ENCODE measurements at places on chromosomes 5 and 9.

DNA sequence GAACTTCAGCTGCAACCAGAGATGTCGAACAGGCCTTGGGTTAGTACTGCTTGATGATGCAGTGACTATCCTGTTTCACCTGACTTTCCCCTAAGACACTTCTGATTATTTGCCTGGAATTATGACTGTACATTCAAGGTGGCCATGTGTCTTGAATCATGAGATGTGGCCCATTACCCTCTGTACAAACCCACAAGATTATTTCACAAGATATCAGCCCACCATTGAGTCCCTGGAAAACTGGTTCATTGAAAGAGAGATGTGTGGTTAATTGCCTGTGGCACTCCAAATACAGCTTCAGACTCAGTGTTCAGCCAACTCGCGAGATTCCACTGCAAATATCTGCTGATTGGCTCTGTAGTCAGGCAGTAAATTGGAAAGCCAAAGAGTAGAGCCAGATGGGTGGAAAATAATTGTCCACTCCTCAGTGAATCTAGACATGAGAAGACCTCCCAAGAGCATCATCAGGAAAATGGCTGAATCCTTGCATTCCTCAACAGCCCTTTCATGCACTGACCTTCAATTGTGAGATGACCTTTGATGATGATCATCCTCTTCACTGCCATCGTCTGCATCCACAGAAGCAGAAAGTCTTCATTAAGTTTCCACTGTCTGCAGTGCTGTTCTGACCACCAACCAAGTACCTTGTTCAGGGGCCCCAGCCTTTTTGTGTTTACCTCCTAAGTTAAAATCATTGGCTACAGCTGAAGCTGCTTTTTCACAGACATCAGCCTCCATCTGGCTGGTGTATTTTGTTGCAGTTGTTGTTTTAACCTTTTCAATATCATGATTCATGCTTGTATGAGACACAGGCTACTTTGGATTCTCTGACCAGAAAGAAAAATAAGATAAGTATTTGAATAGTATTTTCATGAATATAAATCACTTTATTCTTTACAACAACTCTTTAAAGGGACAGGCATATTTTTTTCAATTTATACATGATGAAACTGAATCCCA is 75.2 kb downstream of the ESM1 start:
- DNase-seq = no peak

GRCh38 chr9:14693251-14693861 is at the start of gene ZDHHC21:
Gene ZDHHC21, minus strand, starts transcription at chr9:14693432. Its CDS starts 19,092 bp downstream, at chr9:14674340.
- DNase-seq = peak; percentile 83

DNA sequence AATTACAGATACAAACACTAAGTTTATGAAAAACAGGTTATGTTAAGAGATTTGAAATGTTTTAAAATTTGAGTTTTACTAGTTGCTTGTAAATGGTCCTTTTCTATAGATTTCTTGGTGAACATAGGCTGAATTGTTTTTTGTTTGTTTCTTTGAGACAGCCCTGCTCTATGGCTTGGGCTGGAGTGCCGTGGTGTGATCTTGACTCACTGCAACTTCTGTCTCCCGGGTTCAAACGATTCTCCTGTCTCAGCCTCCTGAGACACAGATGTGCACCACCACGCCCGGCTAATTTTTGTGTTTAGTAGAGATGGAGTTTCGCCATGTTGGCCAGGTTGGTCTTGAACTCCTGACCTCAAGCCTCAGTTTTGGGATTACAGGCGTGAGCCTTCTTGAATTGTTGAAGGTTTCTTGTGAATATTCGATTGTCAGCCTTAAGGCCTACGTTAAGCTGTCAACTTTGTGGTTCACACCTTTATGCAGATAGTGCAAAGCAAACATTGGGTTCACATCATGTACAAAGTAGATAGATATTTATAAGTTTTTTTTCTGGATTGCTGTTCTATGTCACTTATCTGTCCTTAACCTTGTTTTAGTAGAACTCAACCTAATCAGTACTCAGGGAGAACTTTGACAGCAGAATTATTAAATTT is 26.2 kb downstream of the UHRF2 start:
- DNase-seq = no peak

- no peak for DNase-seq
These were observed 12.6 kb downstream of the RAPGEF1 start for GRCh38 chr9:131727184-131727759.

GRCh38 chr9:39587844-39588499 is 232.5 kb downstream of the SPATA31A1 start:
- DNase-seq = peak; percentile 7

- DNase-seq = no peak
These were observed 69.1 kb downstream of the OTP start for GRCh38 chr5:77569409-77569808.

GRCh38 chr5:146002491-146002890 is 66.1 kb downstream of the SH3RF2 start:
- DNase-seq = no peak

DNA sequence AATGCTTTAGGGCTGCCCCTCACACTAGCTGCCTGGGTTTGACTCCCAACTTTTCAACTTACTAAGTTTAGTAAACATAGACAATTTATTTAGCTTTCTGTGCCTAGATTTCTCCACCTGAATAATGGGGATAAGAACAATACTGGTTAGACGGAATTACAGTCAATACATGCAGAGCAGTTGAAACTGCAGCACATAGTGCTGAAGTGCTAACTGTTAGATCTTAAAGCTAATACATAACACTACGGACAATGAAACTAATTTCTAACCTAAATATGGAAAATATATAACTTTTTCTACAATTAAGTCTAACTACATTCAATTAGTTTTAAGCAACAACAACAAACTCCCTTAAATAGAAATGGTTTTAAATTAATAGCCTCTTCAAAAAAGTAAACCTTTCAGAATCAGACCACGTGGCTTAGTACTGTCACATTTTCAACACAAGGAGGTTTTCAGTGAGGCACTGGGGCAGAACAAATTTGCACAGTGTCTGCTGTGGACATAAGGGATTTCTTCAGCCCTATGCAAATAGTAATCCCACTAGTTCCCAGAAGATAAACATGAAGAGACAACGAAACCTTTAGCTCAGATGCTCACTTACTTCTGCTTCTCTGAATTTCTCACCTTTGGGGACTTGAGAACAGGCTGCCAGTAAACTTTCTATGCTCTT is 293.4 kb downstream of the EDIL3 start:
- no peak for DNase-seq

- peak; percentile 35 for DNase-seq
These were observed 19.0 kb upstream of the FER start for GRCh38 chr5:108728566-108729241.

GRCh38 chr5:149471406-149472183 is 79.6 kb downstream of the CSNK1A1 start:
- DNase-seq = no peak

- no peak for DNase-seq
These were observed 15.0 kb upstream of the PIP5K1B start for GRCh38 chr9:68690088-68690487.

- no peak for DNase-seq
These were observed 24.2 kb upstream of the MYORG start for GRCh38 chr9:34400686-34401602.

GRCh38 chr9:105425816-105426433 is 21.9 kb upstream of the FSD1L start:
- peak; percentile 47 for DNase-seq

DNA sequence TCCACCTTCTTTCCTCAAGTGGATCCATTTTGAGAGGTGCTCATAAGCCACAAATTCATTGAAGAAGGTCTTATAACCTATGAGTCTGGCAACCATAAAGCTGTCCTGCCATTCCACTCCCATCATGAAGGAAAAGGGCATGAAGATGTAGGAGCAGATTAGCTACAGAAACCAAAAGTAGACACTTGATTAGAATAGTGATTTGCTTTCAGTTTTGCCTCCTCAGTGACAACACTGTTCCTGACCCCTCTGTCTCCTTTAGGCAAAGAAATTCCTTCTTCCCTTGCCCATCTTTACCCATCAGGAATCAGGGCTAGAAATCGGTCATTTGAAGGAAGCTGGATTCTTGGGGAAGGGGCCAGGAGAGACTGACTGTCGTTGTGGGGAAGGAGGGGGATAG is 55.2 kb downstream of the SLC28A3 start:
- DNase-seq = peak; percentile 37

GRCh38 chr9:132239518-132239917 is 77.7 kb downstream of the NTNG2 start:
- no peak for DNase-seq

GRCh38 chr5:135313946-135314345 is 85.1 kb downstream of the MACROH2A1 start:
- DNase-seq = peak; percentile 3

- no peak for DNase-seq
These were observed 1.4 kb downstream of the NEURL1B start for GRCh38 chr5:172642486-172642885.
